NCI-H1105 (cell line): ENCODE measurements at places on chromosomes 11 and 22.
A peak's percentile ranks its signal among the peaks of the same experiment; 100 is the strongest.

DNA sequence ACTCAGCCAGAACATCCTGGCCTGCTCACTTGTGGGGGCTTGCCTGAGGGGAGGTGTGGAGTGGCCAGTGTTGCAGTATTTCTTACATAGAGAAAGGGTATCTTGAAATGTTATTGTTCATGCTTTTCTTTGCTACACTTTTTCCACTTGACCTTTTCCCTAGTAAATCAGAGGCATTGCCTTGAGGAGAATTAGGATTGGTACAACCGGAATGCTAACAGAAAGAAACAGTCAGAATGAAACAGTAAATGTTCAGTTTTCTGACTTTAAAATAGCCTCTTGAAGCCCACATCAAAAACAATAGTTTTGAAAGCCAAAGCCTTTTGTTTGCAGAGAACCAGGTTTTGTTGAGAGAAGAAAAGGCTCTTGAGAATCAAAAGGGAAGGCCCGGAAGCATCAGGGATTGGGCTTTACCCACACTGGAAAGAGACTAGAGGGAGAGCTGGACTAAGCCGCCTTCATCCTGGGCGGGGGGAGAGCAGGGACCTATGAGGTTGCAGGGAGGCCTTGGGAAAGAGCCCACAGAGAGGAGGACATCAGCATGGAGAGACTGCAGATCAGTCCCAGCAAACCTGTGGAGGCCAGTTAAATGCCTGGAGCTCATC lies 12.4 kb downstream of the ADM start:
- no peak for DNase-seq

DNA sequence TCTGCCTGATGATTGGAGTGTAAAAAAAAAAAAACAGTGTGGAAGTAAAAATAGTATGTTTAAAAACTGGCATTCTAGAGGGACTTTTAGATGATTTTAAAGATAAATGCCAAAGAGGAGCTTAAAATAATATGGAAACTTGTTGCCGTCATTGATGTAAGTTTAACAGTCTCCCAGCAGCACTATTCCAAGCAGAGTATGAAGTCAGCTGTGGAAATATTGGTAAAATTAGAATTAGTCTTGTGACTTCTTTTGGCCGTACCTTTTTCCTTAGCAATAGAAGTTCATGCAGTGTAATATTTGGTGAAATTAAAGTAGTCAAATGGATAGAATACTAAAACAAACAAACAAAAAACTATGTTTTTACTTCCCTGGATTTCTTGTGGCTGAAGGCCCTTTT lies 134.9 kb downstream of the METTL15 start:
- no peak for DNase-seq

- no peak for DNase-seq
Measured at GRCh38 chr11:32062540-32062939, 28.3 kb upstream of the RCN1 start.

- no peak for DNase-seq
Measured at GRCh38 chr22:20571078-20571503, 63.7 kb downstream of the MED15 start.

DNA sequence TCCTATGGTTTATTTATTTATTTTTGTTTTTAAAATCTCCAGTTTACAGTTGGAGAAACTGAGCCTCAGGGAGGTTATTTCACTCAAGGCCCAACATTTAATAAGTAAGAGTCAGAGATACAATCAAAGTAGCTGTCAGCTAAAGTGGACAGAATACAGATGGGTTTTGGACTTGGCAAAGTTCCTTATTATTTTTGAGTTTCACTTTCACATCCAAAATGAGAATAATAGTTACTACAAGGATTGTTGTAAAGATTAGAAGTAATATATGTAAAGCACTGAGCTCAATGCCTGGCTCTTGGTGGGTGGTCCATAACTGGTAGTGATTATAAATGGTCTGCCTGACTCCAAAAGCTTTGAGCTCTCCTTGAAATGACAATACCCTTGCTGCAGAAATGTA lies 87.5 kb upstream of the SESN3 start:
- DNase-seq, result no peak

DNA sequence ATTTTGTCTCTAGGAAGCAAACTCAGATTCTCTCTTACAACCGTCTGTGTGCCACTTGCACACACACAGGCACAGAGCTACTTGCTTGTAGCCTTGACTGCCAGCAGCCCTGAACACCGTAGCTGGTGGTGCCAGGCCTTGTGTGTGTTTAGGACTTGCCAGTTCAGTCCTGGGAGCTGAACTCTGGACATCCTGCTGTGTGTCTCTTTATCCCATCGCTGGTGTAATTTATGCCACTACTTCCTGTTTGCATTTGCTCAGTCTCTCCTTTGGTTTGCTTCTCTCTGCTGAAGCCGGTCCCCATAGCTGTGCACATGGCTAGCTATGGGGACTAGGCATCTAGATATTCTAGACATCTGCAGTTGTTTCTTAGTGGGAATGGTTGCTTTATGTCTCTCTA lies 24.0 kb downstream of the MARK2 start:
- no peak for DNase-seq

DNA sequence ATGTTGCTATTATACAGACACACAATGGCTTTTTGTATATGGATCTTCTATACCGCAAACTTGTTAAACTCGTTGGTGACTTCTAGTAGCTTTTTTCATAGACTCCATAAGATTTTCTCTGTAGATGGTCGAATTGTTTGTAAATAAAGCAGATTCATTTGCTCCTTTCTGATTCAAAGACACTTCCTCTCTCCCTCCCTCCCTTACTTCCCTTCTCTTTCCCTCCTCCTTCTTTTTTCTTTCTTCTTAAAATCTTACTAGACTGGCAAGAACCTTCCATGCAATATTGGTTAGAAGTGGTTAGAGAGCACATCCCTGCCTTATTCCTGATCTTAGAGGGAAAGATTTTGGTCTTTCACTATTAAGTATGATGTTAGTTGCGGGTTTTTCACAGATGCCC lies 36.4 kb downstream of the MYEOV start:
- DNase-seq, result no peak

- no peak for DNase-seq
Measured at GRCh38 chr11:103016031-103016430, 60.5 kb upstream of the MMP13 start.

GRCh38 chr11:46686886-46687795 lies 13.3 kb downstream of the ARHGAP1 start:
- DNase-seq, result peak; percentile 71

DNA sequence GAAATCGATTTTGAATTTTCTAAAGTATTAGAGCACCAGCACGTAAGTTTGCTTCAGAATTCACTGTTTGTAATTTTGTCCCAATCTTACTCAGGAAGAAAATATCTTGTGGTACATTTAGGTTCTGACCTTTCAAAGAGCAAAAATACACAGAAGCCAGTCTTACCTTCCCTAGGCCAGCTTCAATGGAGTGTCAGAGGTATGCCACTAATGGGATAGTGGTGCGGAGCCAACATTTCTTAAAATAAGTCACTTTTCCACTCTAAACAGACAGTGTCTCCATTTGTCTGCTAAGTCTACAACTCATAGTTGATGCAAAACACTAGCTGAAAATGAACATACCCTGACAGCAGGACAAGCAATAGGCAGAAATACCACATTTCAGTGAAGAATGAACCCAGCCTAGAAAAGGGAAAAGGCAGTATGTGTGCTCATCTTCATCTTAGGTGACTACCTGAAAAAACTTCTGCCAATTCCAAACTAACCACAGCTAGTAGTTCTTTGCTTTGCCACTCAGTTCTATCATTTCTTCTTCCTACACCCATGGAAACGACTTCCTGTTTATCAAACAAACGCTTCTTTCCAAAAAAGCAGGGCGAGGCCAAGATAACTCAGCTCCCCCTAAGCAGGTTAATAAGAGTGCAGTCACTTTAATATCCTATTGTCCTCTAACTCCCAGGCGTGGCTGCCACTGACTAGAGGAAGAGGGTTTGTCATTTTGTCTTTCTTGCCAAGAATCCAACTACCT lies 94.0 kb upstream of the APOA1 start:
- no peak for DNase-seq

DNA sequence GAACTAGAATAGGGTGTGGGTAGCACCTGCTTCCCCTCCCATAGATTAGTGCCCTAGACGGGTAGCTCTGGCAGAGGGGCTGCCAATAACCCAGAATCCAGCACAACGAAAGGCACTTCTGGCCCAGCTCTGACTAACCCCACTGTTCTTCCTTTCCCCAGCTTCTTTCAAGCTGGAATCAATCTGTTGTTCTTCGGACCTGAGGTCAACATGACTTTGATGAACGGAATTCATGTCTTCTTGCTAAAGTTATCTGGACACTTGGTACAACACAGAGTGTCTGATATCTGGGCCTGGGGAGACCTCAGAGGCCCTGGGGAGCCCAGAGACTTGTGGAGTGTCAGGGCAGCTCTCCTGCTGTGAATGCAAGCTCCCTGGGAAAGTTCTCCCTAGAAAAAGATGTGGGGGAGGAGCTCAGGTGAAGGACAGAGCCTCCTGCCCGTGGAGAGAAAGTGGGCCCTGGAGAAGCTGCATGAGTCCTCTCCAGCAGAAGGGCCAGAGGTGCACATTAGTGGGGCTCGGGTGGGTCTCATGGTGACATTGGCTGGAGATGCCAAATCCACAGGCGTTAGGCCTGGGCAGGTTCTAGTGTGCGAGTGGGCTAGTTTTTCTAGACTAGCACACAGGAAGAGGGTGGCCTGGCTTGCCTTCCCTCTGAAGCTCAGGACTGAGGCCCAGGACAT lies 6.3 kb downstream of the KCNJ11 start:
- no peak for DNase-seq

DNA sequence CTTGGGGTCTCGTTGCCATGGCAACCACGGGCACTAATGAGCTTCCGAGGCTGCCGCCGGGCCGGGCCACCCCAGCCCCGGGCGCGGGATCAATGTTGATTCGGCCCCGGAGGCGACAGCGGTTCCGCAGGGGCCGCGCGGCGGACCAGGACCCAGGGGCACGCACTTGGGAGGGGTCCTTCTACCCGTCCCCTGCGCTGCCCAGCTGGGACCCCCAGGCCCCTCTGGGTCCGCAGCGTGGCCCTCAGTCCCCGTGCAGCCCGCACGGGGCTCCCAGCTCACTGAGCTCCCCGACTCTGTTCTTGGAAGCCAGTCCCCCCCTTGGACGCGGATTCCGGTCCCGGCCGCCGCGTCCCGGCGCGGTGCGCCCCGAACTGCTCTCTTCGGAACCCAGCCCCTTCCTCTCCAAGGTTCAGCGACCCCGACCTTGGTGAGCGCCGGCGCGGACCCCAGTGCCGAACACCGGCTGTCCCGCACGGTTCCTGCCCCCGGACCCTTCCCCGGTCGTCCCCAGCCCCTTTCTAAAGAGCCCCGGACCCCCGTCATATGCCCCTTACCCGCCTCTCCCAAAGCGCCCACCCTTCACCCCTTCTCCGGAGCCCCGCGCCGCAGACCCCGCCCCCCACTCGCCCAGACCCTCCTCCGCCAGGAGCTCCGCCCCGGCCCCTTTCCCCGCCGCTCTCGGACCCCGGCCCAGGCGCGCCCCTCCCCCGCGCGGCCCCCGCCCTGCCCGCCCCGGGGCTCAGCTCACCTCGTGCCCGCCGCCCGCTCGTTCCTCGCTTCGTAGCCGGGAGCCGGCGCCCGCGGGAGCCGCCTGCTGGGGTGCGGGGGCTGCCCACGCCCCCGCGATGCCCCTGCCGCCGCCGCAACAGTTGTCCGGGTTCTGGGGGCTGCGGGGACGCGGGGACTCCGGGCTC lies 18.3 kb upstream of the SHISAL1 start:
- no peak for DNase-seq

DNA sequence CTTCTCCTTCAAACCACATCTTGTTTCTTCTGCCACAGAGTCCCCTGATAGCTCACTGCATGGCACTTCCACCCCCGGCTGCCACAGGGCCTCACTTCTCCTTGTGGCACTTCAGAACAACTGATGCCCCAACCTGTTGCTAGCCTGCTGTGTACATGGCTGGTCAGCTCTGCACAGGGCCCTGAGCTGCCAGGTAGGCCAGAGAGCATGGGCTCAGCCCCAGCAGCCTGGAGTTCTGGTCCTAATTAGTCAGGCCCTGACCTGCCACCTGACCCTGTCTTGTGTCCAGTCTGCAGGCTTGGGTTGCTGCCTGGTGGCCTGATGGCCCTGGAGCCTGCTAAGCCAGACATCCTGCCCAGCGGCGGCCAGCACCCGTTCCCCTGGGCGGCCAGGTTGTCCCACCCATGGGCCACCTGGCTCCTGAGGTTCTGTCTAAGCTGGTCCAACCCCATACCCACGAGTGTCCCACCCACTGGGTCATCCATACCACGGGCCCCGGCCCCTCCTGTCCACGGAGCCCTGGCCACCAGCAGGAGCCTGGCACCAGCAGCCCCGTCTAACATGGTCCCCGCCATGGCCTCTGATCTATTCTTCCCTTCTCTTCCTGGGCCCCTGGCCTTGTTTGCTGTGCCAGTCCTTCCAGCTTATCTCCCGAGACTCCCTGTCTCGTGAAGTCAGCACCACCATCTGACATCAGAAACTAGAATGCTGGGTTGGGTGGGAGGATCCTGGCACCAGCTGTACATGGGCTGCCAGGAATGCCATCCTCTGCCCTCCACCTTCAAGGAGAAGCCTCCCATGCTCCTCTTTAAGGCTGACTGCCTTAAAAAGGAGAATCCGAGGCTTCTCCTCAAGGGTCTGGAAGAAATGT lies 3.1 kb upstream of the CERK start:
- no peak for DNase-seq

GRCh38 chr22:47225931-47226633 lies 463.6 kb downstream of the TBC1D22A start:
- no peak for DNase-seq

GRCh38 chr22:45868571-45869339 lies 108.2 kb downstream of the WNT7B start:
- DNase-seq, result no peak

GRCh38 chr11:121741351-121741760 lies 288.6 kb upstream of the SORL1-AS1 start:
- DNase-seq, result no peak

DNA sequence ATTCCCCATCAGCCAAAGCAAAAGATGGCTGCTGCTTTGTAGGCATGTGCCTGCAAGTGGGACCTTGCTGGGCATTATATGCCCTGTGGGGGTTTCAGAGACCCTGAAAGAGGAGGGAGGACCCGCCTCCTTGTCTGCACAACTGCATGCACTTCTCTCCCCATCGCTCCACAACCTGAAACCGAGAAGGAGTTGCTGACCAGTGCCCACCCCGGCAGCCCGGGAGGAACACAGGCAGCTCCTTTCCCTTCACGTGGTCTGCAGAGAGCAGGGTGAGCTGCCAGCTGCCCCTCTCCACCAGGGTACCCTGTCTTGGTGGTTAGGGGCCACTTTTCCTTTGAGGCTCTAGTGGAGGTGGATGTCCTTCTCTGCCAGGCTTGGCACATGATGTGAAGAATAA lies 1.4 kb upstream of the TMEM132A start:
- DNase-seq, result no peak

- peak; percentile 67 for DNase-seq
Measured at GRCh38 chr11:26715133-26715532, 6.7 kb downstream of the SLC5A12 start.

DNA sequence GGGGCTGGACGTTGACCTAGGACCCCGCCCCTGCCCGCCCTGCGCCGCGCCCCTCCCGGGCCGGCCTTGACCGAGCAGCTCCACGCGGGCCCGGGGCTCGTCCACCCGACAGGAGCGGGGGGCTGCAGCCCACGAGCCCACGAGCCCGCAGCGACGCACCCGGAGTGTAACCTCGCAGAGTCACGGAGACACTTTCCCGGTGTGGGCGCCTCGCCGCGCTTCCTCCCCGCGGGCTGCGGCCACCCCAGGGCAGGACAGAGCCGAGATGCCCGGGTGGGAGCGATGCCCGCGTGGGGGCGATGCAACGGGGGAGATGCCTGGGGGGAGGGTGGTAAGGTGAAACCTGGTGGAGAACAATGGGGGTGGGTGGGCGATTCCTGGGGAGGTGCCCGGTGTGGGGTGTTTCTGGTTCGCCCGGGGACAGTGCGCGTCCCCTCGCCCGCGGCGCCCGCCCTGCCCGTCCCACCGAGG lies 4.9 kb upstream of the ZBED4 start:
- DNase-seq, result no peak

GRCh38 chr11:76624500-76625379 lies 45.8 kb downstream of the LRRC32 start:
- no peak for DNase-seq
